ENCODE measurements at places on chromosomes 7 and 10.
A peak's percentile ranks its signal among the peaks of the same experiment; 100 is the strongest.

- DNase-seq, result no peak
Measured at GRCh38 chr7:84705706-84706105, 481.1 kb downstream of the SEMA3D start.

DNA sequence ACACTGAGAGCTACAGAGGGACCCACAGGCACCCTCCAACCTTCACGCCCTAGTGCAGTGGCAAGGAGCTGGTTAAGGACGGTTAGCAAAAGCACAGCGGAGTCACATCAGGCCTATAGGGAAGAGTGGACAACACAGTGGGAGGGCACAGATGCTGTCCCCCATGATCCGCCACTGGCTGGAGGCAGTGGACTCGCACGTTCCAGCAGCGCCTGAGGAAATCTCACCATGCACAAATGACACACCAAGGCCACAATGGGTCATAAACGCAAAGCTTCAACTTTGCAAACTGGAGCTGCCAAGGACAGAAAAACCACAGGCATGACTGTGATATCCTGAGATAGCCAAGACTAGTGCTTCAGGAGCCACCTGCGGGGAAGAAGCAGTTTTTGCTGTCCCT, 58.8 kb downstream of the GRB10 start:
- no peak for DNase-seq

GRCh38 chr10:97140902-97141745, 44.6 kb downstream of the SLIT1 start:
- no peak for DNase-seq

DNA sequence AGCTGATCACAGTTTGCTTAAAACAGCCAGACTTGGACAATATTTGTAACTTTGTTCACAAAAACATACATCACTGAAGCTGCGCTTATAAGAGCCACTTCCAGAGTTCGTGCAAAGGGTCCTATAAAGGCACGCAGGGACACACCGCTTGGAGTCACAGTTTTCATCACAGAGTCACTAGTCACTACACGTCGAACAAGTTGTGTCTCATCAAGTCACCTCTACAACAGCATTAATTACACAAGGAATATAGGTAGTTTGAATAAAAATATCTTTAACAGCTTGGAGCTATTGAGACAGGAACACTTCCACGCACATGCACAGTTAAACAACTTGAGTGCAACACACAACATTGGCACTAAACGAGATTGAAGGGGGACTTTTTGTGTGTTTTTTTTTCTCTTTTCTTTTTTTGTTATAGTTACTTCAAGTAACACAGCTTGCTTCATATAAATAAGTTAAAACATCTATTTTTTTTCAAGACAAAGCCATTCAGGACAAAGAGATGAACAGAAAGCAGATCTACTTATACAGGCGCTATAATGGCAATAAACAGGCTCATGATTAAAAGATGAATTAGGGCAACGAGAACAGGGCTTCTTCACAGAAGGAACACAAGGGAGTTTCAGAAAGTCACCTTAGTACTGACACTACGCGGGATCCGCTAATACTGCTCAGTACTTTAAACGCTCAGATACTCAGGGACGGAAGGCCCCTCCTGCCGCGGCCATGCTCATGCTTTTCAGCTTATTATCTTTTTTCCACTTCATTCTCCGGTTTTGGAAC, 2.2 kb downstream of the HOXA5 start:
- peak; percentile 56 for DNase-seq

DNA sequence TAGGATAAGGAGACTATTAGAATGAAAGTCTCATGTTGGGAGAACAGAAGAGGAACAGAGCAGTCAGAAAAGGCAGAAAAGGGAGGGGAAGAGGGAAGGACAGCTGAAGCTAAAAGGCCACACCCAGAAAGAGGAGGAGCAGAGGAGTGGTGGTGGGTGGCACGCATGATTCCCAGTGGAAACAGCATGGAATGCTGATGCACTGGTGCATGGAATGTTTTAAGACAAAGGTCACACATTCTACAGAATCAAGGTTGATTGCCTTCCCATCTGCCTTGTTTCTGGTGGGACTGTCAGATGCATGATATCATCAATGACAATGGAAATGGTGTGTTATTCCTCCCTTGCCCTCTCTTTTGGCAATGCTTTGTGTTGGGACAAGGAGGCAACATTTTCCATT, 285.4 kb upstream of the MKI67 start:
- no peak for DNase-seq

DNA sequence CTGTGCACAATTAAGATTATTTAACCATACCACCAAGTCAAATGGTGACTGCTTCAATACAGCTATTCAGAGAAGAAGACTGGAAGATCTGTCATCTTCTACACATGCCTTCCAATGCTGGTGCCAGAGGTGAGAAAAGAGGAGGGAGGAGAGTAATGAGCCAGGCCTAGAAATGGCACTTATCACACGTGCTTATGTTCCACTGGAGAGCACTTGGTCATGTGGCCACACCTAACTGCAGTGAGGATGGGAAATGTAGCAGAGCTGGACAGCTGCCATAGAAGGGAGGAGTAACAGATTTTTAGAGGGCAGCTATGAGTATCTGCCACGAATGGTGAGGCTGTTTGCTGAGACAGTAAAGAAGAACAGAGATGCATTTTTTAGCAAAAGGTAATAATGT, 77.1 kb downstream of the MPLKIP start:
- no peak for DNase-seq

DNA sequence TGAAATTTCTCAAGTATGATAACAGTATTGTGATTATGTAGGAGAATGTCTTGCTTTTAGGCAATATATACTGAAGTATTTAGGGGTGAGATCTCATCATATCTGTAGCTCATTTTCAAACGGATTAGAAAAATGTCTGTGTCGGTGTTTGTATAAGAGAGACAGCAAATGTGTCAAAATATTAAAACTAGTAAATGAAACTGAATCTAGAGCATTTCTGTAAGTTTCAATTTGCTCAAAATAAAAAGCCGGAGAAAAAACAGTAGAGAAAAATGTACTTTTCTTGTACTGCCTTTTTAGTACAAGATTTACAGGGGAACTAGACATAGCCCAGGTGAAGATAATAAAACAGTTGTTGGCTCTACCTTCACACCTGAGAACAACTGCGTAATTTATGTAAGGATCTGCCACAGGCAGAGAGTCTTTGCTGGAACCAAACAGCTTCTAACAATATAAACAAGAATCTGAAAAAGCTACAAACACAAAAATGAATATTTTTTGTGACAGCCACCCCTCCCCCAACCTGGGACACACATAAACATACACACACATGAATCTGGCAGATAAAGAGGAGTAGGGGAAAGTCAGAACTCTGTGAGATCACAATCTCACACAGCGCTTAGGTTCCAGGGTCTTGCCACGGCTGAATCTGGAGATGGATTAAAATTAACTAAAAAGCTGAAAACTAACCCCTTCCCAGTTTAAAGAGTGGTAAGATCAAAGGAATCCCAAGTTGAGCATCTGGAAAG, 153.3 kb downstream of the AVL9 start:
- DNase-seq, result no peak

- no peak for DNase-seq
Measured at GRCh38 chr7:121053219-121053618, 64.7 kb downstream of the CPED1 start.

- DNase-seq, result no peak
Measured at GRCh38 chr7:137325927-137326326, 17.6 kb downstream of the PTN start.
